Thyroid gland (tissue), 4 donors: ENCODE measurements at places on chromosomes 5 and 9. TPM values are rescaled to one million over a fixed set of nuclear protein-coding genes. Genes with fewer than 3 reads are reported as not detected.

- peak; percentile 47 for DNase-seq
Measured at GRCh38 chr5:68214482-68215207, 911 bp upstream of the PIK3R1 start.

MCTP1 gene
- total RNA-seq: 5.7 TPM

- no peak for DNase-seq
Measured at GRCh38 chr9:133728856-133729616, 9.1 kb downstream of the SARDH start.

DNA sequence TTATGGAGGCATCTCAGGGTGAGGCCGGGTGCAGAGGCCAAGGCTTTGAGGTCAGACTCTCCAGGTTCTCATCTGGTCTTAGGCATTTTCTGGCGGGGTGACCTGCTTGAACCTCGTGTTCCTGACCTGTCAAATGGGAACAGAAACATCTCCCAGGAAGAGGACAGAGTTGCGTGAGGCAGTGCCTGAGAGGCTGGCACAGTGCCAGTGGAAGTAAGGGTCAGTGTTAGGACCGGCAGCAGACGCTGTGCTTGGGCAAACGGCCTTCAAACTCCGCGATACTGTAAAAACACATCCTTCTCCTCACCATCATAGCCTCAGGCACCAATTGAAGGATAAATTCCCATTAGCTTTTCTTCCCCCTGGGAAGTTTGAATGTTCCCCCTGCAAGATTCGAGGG lies 55.6 kb upstream of the FCN2 start:
- DNase-seq: no peak

DNA sequence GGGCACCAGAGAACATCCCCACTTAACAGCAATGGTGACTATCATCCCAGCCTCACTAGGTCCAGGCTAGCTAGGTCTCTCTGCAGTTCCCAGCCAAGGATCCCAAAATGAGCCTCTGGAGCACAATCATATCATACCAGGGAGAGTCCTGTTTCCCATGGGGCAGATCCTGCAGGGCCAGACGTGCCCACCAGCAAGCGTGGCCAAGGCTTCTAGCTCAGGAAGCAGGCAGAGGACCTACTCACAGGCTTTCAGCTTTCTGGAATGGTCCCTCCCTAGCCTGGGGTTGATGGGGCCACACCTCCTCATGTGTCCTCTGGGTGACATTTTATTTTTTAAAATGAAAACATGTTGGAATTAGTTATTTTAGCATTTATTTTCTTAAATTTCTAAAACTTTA lies 45.7 kb upstream of the PITX1 start:
- no peak for DNase-seq

DNA sequence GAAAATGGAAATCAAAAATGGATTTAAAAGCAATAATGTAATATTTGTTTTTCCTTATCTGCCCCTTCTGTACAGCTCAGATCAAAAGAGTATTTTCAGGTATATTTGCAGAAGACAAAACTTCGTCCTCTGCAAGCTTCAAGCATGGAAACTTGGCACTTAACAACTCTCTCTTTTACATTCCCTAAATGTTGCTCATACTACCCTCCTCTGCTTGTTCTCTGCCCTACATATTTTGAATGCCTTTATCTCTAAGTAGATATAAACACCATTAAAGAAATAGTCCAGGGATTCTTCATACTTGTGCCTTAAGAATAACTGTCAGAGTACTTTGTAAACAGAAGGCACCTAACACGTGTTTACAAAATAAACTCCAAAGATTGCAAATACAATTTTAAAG lies 19.2 kb upstream of the SMC2 start:
- DNase-seq: no peak

PCDHGA4 gene
- total RNA-seq: 5.1 TPM
